ENCODE measurements at places on chromosomes 4 and X. TPM values are rescaled to one million over a fixed set of nuclear protein-coding genes. Genes with fewer than 3 reads are reported as not detected.

DNA sequence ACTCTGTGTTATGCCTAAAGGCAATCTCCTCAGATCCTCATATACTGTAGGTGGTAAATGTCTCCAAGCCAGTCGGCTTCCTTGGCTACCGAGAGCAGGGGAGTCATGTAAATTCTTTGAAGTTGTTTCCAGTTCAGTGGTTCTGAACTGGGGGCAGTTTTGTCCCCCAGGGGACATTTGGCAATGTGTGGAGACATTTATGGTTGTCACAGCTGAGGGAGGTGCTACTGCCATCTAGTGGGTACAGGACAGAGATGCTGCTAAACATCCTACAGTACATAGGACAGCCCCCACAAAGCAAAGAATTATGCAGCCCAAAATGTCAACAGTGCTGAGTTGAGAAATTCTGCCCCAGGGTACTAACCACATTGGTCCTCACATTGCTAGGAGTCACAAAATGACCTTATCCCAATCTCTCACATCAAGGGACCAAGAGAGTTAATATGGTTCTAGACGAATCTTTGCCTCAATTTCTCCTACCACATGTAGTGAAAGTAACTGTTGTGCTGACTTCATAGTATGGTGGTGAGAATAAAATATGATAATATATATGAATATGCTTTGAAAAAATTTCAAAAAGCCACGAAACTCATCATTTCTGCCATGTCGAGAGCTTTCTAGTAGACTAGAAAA lies 104.4 kb upstream of the ARHGAP24 start:
- no peak for DNase-seq

- no peak for DNase-seq
Measured at GRCh38 chrX:150329282-150329681, 33.8 kb upstream of the MAMLD1 start.

Gene STBD1
- polyA plus RNA-seq, result 1.6 TPM

Gene FAAH2
- polyA plus RNA-seq, result 12.7 TPM

GRCh38 chr4:67198727-67199126 lies 346.6 kb downstream of the CENPC start:
- DNase-seq, result peak; percentile 11

DNA sequence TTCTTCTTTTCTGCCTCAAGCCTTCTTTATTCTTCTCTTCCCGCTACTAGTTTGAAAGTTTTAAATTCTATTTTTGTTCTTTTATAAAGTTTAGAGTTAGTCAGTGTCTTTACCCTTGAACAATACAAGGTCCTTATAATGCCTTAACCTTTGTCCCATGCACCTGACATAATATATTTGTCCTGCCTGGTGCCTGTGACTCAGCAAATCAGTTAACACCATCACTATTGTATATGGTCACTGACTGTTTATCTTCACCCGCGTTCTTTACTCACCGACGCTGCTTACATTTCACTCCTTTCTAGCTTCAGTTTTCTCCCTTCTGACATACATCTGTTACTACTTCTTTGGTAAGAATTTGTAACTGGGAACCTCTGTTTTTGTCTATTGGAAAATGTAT lies 5.7 kb downstream of the SMIM20 start:
- DNase-seq, result no peak
